ENCODE measurements at places on chromosomes 2 and 18.
A peak's percentile ranks its signal among the peaks of the same experiment; 100 is the strongest.

DNA sequence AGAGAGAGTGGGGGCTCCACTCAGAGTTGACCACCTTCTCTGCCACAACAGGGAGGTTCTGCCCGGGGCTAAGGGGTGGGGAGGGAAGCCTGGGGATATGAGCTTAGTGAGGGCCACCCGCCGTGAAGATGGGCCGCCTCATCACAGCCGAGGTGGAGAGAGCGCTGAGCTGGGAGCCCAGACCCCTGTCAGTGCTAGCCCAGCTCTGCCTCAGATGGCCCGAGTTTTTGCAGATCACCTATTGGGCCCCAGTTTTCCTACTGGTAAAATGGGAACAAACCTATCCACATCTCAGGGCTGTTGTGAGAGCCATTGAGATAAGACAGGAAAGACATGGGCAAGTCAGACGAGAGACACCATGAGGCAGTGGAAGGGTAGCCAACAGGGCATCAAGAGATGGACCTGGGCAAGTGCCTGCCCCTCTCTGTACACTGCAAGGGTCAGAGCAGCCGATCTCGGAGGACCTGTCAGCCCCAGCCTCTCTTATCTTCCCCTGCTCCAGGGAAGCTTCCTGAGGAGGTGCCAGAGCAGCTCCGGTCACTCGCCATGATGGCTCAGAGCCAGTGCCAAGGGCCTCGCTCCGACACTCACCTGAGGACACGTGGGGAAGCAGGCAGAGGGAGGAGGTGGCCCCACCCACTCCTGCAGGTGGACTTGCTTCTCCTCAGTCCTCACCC lies 88.9 kb downstream of the MCFD2 start:
- DNase-seq: no peak

DNA sequence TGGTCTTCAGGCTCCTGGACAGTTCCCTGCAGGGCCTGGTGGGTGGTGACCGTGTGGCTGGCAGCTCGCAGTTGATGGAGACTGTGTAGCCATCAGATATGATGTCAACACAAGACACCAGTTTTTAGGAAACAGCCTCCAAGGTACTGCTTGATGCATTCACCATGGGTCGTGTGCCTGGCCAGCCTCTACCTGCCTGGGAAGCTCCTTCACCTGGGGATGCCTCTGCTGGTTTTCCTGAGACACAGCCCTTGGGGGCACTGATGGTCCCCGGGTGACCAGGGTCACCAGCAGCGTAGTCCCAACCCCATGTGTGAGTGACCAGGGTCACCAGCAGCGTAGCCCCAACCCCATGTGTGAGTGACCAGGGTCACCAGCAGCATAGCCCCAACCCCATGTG lies 33.6 kb upstream of the KCNG2 start:
- DNase-seq: no peak

- DNase-seq: no peak
These were observed 58.7 kb upstream of the LRP1B start for GRCh38 chr2:142189501-142189900.

DNA sequence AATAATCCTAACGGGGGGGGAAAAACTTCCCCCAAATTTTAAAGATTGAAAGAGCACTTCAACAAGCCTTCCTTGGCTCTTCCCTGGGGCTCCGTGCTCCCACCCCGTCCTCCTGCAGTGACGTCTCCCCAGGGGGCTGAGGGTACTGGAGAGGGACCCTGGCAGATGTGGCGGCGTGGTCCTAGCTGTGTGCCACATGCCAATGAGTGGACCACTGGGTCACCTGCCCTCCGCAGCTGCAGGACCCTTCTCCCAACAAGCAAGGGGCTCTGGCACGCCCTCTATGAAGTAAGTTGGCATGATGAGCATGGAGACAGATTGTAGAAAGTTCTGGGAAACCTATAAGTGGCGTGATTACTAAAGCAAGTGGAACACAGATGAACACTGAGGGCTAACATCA lies 46.7 kb downstream of the PXDN start:
- no peak for DNase-seq

GRCh38 chr18:29028560-29028959 lies 851.6 kb upstream of the CDH2 start:
- DNase-seq: no peak

- DNase-seq: no peak
These were observed 126.4 kb upstream of the MGAT5 start for GRCh38 chr2:134127496-134127895.

DNA sequence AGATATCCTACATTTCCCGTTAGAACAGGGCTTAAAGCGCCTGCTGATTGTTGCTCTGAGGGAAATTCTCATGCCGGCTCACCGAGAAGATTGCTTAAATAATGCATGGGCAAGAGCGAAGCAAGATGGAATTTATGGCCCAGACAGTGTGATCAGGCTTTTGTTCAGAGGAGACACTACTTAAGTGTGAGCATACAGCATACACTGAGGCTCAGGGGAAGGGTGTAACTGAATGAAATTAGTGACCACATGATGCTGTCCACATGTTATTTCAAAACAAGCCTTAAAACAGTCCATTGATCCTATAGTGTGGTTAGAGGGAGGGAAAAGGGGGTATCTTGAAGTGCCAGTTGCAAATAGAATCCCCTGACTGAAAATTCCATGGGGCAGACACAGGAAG lies 125.5 kb downstream of the RAPGEF4 start:
- no peak for DNase-seq

DNA sequence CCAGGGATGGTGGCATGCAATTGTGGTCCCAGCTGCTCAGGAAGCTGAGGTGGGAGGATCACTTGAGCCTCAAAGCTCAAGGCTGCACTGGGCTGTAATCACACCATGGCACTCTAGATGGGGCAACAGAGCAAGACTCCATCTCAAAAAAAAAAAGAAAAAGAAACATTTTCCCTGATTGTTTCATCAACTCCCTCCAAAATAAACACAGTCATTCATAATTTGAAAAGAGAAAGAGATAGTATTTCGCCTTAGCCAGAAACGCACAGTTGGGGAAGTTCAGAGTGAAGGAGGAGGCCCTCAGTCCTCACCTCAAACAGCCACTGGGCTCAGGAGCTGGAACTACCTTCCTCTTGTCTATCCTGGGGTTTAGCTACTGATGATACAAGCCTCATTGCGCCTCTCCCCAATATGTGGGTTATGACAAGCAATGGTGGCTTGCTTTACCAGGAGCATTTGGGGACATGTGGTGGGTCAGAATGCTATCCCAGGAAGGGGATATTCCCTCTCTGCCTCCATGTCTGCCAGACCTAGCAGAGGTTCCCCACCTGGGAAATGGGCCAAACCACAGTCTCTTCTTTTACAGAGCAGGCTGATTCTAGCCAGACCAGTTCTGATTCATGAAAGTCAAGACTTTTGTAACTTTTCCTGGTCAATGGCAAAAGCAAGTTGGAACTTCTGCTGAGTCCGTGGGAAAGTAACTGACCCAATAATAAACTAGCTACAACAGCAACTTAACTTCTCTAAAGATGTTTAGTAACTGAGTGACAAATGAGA lies 22.2 kb upstream of the TMEM87B start:
- DNase-seq: peak; percentile 61

GRCh38 chr2:122210898-122211856 lies 455.7 kb downstream of the TSN start:
- no peak for DNase-seq

DNA sequence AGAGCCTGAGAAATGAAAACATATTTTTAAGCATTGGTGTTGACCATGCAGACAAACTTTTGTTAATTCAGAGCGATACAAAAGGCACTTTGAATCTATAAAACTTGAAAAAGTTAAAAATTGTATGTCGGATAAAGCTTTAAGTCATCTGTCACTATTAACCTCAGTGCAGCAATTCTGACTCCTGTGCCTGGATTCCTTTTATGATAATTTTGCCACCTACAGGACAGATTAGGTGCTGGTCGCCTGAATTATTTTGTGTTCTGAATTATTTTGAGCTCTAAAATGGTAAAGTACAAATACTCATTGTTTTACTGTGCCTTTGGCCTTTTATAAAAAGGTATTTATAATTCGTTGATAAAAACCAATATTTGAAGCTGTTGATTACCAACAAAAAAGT lies 19.4 kb upstream of the RNF138 start:
- DNase-seq: no peak

- DNase-seq: no peak
These were observed 87.5 kb upstream of the PXDN start for GRCh38 chr2:1831620-1832367.

Measured in femur (tissue), 1 donor.